T-helper 2 cell treated with Interferon-gamma antibody and Interleukin-4, amounts not matched to agents 5 μg/mL and 100 μg/mL, for 36 hours (primary cell): ENCODE measurements at places on chromosomes 2 and 18.

DNA sequence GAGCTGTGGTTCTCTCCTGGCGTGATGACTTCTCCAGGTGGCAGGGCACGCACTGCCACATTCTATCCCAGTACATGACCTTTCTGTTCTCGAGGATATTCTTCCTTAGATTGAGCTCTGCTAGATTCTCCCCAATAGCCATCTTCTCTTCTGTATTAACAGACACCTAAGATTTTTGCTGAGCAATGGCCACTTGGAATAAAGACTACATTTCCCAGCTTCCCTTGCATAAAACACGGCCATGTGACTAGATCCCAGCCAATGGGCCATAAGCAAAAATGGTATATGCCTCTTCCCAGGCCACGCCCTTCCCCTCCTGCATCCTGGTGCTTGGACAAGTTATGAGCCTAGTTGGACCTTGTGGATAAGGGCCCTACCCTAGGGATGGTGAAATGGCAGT is 82.1 kb downstream of the EIF2AK3 start:
- DNase-seq: no peak

GRCh38 chr2:121735518-121736074 is 1.1 kb downstream of the NIFK start:
- no peak for DNase-seq

- no peak for DNase-seq
These were observed 209.6 kb upstream of the SLC39A10 start for GRCh38 chr2:195447323-195447975.

DNA sequence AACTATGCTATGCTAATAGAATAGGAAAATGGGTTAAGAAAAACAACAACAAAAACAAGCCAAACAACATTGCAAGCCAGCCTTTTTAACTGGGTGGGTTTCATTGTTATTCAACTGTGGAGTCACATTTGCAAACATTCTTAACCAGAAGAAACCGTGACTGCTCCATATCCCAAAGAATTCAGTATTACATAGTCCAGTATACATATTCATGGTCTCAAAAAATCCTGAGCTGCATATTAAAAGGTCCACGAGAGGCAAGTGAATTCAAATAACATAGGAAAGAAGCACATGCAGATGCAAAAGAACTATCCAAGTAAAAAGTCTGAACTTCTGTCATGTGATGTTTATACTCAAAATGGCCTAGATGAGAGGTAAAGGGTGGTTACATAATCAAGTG is 179.1 kb upstream of the ETAA1 start:
- no peak for DNase-seq

GRCh38 chr2:35033748-35034147 is 1321.8 kb upstream of the CRIM1 start:
- no peak for DNase-seq

DNA sequence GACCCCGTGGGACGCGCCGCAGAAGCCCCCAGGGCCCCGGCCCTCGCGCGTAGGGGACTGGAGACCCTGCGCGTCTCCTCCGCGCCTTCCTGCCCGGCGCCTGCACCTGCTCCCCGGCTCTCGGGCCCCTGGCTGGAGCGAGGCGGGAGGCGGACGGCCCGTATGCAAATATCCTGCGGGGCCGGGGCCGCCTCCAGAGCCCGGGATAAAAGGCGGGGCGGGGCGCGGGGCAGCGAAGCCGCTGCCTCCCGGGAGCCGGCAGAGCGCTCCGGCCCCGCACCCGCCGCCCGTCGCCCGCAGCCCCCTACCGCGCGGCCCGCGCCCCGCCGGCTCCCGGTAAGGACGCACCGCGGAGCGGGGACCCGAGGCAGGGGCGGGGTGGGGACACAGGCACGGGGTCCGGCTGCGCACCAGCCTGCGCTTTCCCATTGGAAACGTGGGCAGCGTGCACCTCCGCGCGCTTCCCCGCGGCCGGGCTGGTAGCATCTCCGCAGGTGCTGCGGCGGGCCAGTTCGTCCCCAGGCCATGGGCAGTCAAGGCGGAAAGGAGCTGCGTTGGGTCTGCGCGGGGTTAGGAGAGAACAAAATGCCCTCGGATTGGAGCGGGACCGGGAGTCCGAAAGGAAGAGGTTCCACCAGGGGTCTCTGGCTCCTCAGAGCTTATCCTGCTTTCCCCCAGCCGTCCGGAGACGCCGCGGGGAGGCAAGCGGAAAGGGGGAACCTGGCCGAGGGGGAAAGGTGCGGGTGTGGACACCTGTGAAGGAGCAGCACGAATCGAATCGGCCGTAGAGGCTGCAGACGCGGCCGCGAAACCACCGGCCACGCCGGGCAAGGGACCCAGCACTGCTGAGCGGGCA is at the start of gene ATP6V1C2:
ATP6V1C2 (plus strand) TSS at position 235 of the 856 bp plus-strand sequence. CDS start 1,220 bp downstream, outside the sequence.
- DNase-seq: peak; percentile 12

DNA sequence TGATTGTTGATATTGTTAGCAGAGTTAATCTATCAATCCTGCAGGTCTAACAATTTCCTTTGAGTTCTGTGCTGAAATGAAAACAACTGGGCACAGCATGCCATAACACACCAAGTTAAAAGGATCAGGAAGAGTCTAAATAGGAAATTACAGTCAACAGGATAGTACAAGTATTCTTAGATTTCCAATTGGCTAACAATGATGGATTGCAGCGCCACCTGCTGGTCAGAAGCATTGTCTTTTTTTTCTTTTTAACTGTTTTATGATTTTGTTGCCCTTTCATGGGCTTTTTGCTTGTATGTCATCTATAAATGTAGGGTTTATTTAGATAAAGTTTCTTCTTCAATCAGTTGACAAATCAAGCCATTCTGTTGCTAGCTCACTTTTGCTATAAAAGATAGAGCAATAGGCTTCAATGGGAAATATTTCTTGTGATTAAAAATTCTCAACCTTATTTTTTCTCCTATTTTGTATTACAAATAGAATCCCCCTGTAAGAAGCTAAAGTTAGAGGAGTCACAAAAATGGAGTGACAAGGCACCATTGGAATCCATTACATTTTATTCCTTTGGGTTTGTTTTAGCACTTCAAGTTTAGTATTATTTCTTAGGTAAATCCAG is 40.8 kb upstream of the RPRM start:
- DNase-seq: peak; percentile 22

DNA sequence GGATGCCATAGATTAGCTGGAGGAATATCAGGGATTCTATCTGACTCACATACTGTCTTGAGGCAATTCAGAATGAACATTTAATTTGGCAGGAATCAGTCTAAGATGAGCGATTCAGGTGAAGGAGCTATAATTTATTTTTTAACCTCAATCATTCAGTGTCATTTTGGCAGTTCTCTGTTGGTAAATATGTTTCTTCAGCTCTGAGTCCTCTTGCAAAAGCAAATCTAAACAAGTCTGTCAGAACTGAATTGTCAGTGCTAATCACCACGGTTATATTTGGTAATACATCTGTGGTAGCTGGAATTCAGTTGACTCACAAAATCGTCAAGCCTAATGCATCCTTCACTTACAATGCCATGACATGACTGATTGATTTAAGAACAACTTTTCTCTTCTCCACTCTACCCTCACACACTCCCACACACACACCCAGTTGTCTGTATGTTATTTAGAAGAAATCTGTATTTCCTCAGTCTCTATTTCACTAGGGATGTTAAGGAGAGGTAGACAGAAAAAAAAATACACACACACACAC is 516.6 kb upstream of the NXPH2 start:
- DNase-seq: no peak

GRCh38 chr2:100073110-100073509 is 69.3 kb downstream of the AFF3 start:
- no peak for DNase-seq

GRCh38 chr18:13543811-13544732 is 182.3 kb downstream of the FAM210A start:
- no peak for DNase-seq

- no peak for DNase-seq
These were observed 238.6 kb downstream of the PTH2R start for GRCh38 chr2:208645226-208645625.

DNA sequence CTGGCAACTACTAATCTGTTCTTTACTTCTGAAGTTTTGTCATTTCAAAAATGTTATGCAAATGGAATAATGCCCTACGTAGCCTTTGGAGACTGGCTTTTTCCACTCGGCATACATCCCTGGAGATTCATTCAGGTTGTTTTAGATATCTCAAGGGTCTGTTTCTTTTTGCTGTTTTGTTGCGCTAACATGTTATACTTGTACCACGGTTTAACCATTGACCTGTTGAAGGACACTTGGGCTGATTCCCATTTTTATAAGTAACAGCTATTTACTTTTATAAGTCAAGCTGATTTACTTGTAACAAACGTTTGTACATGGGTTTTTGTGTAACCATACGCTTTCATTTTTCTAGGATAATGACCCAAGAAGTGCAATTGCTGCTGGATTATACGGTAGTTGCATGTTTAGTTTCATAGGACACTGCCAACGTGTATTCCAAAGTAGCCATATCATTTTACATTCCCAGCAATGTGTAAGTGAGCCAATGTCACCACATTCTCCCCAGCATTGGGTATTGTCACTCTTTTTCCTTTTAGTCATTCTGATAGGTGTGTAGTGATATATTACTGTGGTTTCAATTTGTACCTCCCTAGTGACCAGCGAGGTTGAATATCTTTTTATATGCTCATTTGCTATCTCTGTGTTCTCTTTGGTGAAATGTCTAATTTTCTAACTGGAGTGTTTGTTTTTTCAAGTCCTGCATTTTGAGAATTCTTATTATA is 36.5 kb upstream of the STAT4 start:
- no peak for DNase-seq

- no peak for DNase-seq
These were observed 50.1 kb downstream of the PGAP1 start for GRCh38 chr2:196876364-196876763.

GRCh38 chr18:36744261-36744876 is 84.4 kb downstream of the TPGS2 start:
- no peak for DNase-seq

GRCh38 chr18:23484561-23485182 is 18.6 kb upstream of the RMC1 start:
- DNase-seq: no peak

GRCh38 chr2:216517447-216518225 is 19.0 kb downstream of the RPL37A start:
- DNase-seq: no peak

DNA sequence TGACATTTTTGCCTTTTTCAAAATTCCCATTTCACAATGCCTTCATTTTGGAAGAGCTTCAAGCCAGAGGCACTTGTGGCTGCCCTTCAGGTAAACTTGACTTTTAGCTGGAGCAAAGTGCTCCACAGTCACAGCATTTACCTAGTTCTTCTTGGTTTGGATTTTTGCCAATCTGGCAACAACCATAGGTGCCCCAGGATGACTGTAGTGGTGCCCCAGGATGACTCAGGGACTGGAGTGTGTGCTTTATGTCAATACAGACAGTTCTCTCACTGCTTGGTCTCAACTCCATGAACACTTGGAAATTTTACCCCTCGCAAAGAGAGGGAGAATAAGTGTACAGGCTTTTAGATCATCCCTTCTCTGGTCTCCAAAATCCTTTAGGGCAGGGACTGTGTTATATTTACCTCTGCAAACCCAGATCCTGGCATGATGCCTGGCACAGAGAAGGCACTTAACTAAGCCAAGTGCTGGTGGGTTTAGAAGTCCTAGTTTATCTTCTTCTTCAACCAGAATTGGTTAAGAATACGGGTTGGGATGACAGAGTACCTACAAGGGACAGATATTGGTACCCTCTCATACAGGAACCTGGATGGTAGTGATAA is 15.3 kb upstream of the PTPN4 start:
- DNase-seq: no peak

GRCh38 chr2:221216636-221217035 is 355.5 kb downstream of the EPHA4 start:
- no peak for DNase-seq

- no peak for DNase-seq
These were observed 464.3 kb upstream of the ID2 start for GRCh38 chr2:8217468-8218030.

GRCh38 chr18:33821503-33821902 is 243.5 kb downstream of the ASXL3 start:
- DNase-seq: no peak

DNA sequence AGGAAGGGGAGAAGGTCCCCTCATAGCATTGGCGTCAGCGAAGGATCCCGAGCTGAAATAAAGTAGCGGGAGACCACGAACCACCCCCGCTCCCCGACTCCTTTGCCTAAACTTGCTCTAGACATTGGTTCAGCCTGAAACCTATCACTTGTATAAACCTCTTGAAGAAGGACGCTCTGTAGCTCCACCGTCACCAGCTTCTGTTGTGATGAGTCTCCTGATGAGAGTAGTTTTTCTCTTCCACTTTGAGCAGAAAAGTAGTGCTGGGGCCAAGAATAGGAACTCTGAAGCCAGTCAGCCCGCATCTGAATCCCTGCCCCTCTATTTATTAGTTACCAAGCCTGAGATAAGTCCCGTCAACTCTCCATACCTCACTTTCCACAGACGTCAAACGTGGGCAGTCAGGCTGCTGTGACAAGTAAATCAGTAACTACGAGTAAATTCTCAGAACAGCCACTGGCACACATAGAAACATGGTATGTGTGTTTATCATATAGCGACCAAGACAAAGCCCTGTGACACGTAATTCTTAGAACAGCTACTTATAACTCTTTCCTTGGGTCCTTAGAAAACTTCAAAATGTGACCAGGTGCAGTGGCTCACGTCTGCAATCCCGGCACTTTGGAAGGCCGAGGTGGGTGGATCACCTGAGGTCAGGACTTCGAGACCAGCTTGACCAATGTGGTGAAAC is 61.7 kb downstream of the CD226 start:
- peak; percentile 78 for DNase-seq

DNA sequence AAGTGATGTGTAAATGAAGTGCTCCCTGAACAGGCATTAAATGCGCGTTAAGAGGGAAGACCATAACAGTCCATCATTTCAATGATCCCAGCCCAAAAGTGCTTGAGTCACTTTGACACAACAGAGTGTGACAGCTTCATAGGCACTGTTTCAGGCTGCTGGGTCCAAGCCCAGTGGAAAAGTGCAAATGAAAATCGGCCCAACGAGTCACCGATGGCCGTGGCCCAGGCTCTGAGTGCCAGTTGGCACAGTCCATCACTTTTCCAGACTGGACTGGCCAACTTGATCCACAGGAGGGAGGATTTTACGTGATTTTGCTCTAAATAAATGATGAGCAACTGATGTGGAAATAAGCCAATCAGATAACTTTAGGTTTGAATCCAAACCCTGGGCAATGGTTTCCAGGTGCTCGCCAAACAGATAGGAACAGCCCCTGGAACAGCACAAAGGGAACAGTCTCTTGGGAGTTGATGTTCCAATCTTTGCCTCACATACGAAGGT is 114.0 kb downstream of the SP3 start:
- no peak for DNase-seq

DNA sequence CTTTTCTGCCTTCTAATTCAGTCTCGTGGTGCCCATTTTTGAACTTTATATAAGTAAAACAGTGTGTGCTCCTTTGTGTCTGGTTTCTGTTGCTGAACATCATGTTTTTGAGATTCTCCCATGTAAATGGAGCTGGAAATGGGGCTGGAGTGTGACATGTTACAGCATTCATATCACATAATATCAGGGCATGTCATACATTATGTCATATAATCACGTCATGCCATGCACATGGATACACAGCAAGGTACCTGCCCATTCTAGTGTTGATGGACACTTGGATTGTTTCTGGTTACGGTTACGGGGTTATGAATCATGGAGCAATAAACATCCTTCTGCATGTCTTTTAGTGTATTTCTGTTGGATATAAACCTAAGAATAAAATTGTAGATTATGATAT is 117.1 kb upstream of the MYT1L start:
- DNase-seq: no peak

- no peak for DNase-seq
These were observed 18.0 kb upstream of the DPP4 start for GRCh38 chr2:162092008-162092390.
